Psoas muscle (tissue), 8 donors: ENCODE measurements at places on chromosomes 16 and 17.

DNA sequence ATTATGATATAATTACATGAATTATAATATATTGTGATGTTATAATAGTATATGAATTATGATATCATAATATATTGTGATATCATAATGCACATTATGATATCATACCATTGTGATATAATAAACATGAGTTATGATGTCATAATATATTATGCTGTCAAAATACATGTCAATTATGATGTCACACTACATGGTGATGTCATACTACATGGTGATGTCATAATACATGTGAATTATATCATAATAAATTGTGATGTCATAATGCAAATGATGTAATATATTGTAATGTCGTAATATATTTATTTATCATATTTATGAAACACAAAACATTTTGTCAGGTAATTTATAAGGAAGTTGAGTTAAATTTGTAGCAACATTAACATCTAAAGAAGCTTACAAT is 1950.1 kb downstream of the TP53TG3F start:
- no peak for DNase-seq

- peak; percentile 58 for DNase-seq
These were observed 2.7 kb downstream of the XYLT1 start for GRCh38 chr16:17467923-17468540.

- peak; percentile 69 for DNase-seq
These were observed 30.5 kb downstream of the CUEDC1 start for GRCh38 chr17:57924677-57925076.

GRCh38 chr16:72357910-72358309 is 186.0 kb upstream of the PMFBP1 start:
- DNase-seq, result no peak

DNA sequence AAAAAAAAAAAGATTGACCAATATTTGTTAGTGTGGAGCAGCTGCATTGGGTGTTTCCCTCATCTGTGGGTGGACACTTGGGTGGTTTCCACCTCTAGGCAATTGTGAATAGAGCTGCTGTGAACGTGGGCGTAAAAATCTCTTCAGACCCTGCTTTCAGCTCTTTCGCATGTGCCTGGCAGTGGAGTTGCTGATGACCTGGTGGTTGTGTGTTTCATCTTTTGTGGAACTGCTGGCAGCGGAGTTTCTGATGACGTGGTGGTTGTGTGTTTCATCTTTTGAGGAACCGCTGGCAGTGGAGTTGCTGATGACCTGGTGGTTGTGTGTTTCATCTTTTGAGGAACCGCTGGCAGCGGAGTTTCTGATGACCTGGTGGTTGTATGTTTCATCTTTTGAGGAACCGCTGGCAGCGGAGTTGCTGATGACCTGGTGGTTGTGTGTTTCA is 21.4 kb downstream of the ZC3H18 start:
- DNase-seq, result peak; percentile 66

DNA sequence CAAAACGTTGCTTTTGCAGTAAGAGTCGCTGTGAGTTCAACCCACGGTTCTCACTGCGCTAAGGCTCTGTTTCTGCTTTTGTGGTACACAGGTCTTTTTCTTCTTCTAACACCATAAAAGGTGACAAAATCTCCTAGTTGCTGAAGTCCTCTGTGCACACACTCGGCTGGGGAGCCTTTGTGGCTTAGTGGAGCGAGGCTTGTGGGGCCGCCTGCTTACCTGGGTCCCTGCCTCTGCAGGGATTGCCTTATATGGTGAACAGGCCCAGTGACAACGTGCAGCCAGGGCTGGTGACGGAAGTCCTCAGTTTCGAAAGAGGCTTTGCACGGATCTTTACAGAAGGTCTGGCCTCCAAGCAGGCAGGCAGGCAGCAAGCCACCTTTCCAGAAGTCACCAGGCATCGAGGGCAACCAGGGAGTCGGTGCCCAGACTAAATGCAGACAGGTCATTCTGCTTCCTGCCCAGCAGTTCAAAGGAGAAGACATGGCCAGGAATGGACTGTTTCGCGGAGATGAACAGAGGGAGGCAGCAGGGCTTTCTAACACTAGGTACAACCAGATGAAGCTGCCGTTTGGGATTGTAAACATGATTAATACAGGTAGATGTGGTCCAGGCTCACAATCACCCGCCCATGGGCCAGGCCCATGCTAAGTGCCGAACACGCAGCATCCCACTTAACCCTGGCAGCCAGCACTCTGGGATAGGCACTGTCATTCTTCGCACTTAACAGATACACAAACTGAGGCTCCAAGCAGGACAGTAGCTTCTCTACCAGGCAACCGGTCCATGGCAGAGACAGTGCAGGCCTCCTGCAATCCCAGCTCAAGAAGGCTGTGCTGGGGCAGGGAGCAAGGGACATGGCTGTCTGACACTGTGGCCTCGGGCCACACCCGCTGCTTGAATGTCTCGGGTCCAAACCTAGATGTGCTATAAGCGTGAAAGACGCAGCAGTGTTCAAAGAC is 10.7 kb upstream of the MEAK7 start:
- DNase-seq, result no peak

DNA sequence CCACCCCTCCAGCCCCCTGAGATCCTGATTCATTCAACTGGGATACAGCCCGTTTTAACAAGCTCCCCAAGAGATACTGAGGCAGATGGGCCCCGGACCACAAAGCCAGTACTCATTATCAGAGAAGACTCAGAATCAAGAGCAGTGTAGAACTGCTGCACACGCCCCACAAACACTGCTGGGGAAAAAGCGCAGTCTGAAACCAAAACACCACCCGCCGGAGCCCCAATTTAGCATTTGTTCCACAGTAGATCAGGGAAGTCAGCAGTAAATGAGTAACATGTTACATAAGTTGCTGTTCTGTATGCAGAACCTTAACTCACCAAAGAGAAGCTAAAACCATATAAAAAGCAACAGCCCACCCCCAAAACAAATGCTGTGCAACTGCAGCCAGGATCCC is 123.6 kb downstream of the CDYL2 start:
- DNase-seq, result no peak

- DNase-seq, result no peak
These were observed 149.1 kb downstream of the VPS53 start for GRCh38 chr17:565521-565920.

DNA sequence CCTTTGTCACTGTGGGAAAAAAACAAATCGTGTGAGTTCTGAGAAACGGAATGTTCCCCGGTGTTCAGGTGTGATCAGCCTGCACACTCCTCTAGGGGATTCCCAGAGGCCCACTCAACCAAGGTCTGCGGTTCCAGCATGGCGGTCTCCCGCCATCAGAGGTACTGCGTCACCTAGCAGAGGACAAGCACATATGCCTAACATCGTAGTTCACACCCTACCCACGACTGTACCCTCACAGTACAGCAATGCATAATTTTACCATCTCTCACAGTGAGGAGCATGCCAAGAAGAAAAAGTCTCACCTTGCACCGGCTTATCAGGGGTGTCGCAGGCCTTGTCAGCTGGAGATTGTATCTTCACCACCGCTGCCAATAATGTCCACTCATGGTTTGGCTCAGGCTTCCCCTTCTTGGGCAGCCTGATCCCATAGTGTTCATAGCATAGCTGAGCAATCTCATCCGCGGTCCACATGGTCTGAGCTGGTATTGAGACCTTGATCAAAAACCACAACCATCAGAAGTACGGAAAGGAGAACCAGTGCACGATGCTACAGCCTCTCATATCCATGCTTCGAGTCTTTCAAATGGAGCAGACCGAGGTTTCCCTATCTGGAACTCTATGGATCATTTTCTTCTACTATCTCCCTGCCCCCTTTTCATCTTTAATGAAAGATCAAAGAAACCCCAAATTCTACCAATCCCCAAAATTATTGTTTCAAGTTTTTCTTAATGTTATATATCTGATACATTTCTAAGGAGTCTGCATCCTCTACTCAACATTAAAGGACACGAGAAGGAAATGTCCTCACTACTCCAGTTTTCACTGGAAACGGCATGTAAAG is 2.5 kb downstream of the ADAT1 start:
- DNase-seq, result no peak

- no peak for DNase-seq
These were observed 62.3 kb upstream of the CDH5 start for GRCh38 chr16:66304151-66304550.

GRCh38 chr17:82281502-82282238 is 8.2 kb upstream of the CSNK1D start:
- no peak for DNase-seq

DNA sequence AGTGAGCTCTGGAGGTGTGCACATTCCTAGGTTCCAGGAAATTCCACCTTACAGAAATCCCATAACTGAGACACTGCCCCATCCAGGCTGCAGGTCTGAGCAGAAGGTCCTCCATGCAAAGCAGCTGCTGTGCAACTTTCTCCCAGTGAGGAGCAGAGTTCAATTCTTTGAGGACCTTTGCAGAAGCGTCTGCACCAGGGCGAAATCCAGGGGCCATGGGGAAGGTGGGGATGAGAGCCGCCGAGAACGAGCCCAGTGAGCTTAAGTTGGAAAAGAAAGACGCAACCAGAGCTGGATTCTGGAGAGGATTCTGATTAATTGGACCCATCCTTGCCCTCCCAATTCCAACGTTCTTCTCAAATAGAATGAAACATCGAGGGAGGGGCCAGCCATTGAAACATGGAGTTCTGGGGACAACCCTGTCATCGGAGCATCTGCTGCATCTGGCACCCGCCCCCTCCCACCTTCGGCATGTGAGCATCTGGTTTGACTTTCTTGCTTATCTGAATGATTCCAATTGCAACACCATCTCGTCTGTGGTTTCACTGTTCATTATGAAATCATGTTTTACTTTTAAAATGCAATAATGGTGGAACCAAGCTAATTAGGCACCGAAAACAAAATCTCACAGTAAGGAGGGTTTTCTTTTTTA is 190.6 kb upstream of the FOXF1 start:
- no peak for DNase-seq
